Large intestine (tissue), 12 donors: ENCODE measurements at places on chromosomes 2 and 18.

GRCh38 chr2:69102041-69102593 lies 89.1 kb downstream of the ANTXR1 start:
- no peak for DNase-seq

GRCh38 chr2:38147333-38148121 lies 71.6 kb upstream of the CYP1B1 start:
- no peak for DNase-seq

DNA sequence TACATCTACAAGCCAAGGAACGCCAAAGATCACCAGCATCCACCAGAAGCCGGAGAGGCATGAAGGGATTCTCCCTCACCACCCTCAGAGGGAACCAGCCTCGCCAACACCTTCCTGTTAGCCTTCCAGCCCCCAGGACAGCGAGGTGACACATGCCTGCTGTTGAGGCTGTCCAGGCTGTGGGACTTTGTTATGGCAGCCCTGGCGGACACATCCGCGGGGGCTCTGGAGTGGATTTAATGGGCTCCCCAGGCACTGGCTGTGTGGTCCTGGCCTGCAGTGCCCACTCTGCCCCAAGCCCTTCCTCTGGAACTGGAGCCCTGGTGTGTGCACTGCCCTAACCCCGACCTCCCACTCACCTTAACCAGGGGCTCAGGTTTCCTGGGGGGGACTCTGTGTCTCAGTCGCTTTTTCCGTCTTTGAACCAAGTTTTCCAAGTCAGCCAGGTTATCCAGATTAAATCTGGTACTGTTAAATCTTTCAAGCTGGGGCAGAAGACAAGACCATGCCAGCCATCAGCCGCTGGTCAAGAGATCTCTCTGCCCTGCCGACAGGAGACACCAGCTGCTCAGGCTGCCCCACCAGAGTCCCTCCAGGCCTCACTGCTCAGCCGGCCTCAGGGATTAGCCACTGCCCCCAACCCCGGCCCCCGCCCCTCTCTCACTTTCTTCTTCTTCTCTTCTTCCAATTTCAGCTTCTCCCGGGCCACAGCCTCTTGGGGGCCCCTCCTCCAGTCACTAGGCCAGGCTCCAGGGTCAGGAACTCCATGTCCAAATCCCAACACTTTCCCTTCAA lies 1.9 kb downstream of the ANKRD23 start:
- DNase-seq: no peak

GRCh38 chr18:7488571-7488970 lies 78.5 kb upstream of the PTPRM start:
- no peak for DNase-seq

GRCh38 chr2:170582313-170582712 lies 132.8 kb upstream of the SP5 start:
- no peak for DNase-seq

DNA sequence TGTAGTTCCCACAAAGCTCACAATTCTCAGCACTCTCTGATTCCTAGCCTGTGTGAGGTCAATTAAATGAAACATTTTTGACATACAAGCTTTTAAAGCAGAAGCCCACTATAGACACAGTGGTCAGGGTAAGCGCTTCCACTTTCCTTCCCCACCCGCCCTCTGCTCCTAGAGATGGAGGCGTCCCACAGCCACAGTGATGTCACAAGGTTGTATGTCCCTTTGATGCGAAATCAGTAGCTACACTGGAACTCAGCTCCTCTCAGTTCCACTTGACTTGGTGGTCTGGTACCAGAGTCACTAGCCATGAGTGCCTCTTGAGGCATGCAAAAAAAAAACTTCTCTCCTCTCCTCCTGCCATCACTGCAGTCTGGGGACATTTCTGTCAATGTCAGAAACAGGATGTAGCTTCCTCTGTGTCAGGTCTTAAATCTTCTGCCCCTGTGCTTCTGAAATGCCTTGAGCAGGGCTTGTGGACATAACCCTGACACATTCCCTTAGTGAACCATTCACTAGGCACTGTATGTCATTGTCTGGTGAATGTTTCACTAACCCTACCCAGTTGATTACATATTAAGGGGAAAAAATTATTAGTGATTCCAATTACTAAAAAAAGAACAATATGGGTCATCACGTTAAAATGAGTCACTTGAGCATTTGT lies 7.8 kb downstream of the SULT1C4 start:
- DNase-seq: peak; percentile 23

- no peak for DNase-seq
Measured at GRCh38 chr2:96933305-96934181, 52.8 kb downstream of the FAM178B start.

- DNase-seq: no peak
Measured at GRCh38 chr18:30359521-30359920, 683.0 kb downstream of the DSC3 start.

GRCh38 chr2:147164563-147164962 lies 680.3 kb upstream of the ACVR2A start:
- DNase-seq: no peak

DNA sequence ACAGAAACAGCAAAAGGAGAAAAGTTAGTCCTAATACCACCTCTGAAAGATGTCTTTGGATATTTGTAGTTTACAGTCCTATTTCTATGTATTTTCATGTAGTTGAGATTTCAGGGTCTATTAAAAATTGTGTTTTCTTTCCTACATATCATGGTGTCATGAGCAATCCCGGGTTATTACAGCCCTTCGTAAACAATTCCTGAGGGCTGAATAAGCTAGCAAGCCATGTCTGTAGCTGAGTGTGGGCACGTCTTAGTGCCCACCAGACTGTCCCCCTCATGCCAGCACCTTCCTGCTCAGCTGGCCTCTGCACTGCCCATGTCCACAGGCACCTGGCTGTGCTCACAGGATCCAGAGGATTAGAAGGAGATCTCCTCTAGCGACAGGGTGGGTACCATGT lies 60.6 kb downstream of the CTIF start:
- DNase-seq: no peak

DNA sequence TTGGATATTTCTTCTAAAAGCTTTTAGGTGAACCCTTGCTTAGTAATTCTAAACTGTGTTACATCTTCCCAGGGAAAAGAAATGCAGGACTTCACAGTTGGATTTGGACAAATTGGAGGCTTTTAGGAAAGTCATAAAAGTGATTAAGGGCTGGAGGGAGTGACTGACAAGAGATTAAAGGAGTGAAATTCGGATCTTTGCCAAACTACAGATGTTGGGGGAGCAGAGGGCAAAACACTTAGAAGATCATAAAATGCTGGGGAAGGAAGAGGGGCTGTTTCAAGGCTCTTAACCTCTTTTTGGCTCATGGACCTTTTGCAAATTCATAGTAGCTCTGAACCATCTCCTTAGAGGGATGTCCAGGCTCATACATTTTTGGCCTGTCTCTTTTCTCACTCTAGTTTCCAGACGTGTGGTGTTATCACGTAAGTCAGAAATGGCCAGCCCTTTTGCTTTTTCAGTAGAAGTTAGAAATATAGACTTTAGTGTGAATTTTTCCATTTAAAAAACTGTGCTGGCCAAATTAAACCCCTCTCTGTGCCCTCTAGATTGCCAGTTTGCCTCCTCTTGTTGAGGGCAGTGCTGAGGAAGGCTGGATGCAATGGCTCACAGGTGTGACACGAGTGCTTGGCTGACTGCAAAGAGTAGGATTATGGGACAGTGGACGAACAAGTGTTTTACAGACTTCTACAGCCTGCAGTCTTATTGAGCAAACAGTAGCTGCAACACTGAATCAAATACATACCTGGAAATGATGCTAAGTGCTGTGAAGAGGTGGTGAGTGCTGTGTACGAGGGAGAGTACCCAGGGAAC lies 109.9 kb downstream of the LYPD6B start:
- DNase-seq: no peak

DNA sequence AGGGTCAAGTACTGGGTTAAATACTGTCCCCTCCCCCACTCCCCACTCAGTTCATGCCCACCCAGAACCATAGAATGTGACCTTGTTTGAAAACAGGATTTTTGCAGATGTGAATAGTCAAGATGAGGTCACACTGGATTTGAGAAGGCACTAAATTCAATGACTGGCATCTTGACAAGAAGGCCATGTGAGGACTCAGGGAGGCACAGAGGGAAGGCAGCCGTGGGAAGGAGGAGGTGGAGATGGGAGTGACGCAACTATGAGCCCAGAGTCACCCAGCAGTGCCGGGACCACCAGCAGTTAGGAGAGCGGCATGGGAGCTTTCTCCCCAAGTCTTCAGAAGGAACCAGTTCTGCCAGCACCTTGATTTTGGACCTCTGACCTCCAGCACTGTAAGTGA lies 257.3 kb downstream of the BCL2 start:
- no peak for DNase-seq

DNA sequence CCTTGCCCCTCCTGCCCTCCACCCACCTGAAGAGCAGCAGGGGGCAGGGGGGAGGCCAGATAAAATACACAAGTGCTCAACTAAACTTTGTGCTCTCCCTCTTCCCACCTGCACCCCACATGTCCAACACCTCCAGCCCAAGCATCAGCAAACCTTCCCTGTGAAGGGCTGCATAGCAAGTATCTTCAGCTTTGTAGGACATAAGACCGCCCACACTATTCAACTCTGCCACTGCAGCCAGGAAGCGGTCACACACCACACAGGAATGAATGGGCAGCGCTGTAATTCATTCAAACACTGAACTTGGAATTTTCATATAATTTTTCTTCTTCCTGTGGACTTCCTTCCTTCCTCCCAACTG lies 27.5 kb downstream of the TFCP2L1 start:
- DNase-seq: no peak

- no peak for DNase-seq
Measured at GRCh38 chr2:30400151-30400954, 46.7 kb upstream of the LCLAT1 start.

- no peak for DNase-seq
Measured at GRCh38 chr2:215928086-215928485, 85.3 kb downstream of the MREG start.

GRCh38 chr2:219560037-219560892 lies 11.1 kb downstream of the OBSL1 start:
- no peak for DNase-seq

GRCh38 chr2:138182937-138183312 lies 218.7 kb downstream of the HNMT start:
- DNase-seq: no peak

- peak; percentile 57 for DNase-seq
Measured at GRCh38 chr2:65349863-65350262, 82.5 kb downstream of the SPRED2 start.

DNA sequence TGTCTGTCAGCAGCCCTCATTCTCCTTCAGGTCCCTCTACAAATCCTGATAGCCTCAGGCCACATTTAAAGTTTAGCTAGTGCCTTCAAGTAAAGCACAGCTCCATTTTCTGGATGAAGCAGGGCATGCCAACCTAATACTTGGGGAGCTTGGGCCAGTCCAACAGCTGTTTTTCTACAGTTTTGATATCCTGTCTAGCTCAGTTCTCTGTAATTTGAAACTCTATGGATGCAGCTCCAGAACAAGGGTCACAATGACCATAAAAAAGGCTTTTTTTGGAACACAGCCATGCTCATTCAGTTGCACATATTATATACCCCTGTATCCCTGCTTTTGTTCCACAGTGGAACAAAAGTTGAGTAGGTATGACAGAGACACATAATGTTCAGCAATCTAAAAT lies 373.5 kb downstream of the SUCLG1 start:
- no peak for DNase-seq

GRCh38 chr18:77030201-77030600 lies 102.4 kb downstream of the MBP start:
- no peak for DNase-seq

GRCh38 chr2:230644356-230644935 lies 68.2 kb upstream of the CAB39 start:
- DNase-seq: no peak

DNA sequence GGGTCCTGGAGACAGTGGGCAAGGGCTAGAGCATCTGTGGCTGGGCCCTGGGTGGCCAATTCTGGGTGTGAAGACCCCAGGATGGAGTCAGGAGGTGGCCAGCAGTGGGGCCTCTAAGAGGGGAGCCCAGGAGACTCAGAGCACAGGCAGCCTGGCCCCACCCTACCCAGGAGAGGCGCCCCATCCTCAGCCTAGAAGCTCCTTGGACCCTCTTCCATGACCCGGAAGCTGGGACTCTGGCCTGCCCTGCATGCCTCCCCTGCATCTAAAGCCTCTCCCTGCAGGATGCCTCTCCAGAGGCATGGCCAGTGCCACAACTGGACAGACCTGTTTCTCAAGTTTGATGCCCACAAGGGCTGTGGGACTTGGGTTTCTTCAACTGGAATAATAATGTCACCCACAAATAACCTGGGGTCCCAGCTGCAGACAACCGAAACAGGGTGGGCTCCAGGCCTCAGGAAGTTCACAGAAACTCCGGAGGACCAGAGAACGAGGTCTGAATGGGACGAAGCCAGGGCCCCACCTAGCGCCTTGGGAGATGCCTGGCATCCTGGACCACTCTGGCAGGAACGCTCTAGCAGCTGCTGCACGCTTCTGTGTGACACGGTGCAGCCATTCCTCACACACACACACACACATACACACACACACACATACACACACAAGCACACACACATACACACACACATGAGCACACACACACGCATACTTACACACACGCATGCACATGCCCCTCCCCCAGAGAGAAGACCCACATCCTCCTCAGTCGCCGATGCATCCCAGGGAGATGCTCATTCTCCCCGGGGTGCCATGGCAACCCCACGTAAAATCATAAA lies 16.4 kb downstream of the KCNIP3 start:
- DNase-seq: no peak

GRCh38 chr2:21519821-21520220 lies 396.1 kb downstream of the TDRD15 start:
- DNase-seq: no peak

DNA sequence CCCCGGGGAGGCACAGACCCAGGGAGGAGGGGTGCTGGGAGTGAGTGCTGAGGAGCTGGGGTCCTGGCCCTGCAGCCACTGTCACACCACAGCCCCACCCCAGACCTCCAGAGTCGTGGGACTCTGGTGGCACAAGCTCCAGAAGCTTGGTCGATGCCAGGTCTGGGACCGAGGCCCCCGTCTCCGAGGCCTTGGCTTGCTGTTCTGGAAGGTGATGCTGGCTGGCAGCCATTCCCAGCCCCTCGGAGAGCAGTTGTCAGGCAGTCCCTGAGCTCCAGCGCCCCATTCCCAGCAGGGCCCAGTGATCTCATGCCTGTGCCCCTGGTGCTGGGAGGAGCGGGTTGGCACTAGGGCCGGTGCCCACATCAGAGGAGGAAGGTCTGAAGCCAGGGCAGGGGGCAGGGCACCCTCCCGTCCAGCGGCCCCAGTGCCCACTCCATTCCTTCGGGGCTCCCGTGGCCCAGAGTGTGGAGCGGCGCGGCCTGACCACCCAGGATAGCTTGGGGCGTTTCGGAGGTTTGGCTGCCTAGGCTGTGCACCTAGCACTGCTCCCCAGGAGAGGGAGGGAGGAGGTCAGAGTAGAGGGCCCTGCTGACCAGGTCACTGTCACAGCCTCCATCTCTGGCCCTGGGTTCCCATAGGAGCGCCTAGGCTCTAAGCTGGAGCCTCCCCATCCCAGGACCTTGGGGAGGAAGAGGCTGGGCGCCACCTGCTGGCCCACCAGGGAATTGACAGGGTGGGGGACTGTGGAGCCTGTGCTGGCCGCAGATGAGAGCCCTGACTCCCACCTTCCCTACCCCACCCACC lies 16.8 kb upstream of the ALPI start:
- no peak for DNase-seq

DNA sequence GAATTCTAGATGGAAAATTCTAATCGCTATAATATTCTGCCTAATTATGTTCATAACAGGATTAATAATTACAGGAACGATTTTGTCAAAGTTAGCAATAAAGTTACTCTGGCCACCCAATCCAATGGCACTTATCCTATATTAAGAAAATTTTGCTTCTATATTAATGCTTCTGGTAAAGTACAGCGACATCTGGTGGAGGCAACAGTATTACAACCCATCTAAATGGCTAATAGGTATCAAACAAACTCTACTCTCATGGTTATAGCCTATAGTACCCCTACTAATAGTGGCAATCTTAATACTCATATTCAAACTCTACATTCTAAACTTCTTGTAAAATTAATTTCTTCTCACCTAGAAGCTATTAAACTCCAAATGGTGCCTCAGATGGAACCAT lies 1084.7 kb upstream of the LRRTM1 start:
- no peak for DNase-seq
